ENCODE measurements at places on chromosomes 6 and 20.

- no peak for DNase-seq
Observed at GRCh38 chr20:34774449-34774848, 51.0 kb downstream of the NCOA6 start.

- no peak for DNase-seq
Observed at GRCh38 chr6:15880262-15880973, 217.6 kb upstream of the DTNBP1 start.

DNA sequence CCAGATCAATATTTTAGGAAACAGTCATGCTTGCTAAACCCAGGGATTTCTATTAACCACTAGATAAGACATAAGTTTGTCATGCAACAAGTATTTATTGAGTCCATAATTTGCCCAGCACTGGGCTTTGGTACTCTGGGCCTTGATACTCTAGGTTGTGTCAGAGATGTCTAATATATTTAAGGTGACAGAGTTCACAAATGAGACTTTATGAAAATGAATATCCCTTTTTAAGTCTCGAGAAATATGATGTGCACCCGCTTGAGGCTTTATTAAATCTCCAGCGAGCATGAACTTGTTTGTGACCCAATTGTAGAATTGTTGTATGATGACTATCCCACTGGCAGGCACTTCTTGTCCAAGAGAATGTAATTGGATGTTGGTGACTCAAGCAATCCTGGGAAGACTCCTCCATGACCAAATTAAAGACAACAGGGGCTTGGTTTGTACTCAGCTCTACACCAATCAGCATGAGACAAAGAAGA, 109.2 kb downstream of the ESR1 start:
- no peak for DNase-seq

- no peak for DNase-seq
Observed at GRCh38 chr20:6100246-6100645, 22.6 kb downstream of the FERMT1 start.

GRCh38 chr6:119895626-119896025, 546.1 kb upstream of the MAN1A1 start:
- DNase-seq = no peak

- DNase-seq = no peak
Observed at GRCh38 chr20:48818481-48818987, 9.3 kb downstream of the PREX1 start.

- DNase-seq = no peak
Observed at GRCh38 chr6:321158-321438, 28.8 kb downstream of the DUSP22 start.
